ENCODE measurements at places on chromosomes 1 and 21.

DNA sequence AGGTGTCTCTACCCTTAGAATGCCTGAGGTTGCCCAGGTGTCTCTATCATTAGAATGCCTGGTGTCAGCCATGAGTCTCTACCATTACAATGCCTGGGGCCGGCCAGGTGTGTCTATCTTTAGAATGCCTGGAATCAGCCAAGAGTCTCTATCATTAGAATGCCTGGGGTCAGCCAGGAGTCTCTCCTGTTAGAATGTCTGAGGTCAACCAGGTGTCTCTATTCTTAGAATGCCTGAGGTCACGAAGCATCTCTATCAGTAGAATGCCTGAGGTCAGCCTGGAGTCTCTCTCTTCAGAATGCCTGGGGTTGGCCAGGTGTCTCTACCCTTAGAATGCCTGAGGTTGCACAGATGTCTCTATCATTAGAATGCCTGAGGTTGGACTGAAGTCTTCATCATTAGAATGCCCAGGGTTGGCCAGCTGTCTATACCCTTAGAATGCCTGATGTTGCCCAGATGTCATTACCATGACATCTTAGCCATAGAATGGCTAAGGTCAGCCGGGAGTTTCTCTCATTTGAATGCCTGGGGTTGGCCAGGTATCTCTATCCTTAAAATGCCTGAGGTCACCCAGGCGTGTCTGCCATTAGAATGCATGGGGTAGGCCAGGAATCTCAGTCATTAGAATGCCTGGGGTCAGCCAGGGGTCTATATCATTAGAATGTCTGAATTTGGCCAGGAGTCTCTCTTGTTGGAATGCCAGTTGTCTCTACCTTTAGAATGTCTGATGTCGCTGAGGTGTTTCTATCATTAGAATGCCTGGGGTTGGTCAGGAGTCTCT lies 44.0 kb downstream of the RNF187 start:
- DNase-seq: no peak

DNA sequence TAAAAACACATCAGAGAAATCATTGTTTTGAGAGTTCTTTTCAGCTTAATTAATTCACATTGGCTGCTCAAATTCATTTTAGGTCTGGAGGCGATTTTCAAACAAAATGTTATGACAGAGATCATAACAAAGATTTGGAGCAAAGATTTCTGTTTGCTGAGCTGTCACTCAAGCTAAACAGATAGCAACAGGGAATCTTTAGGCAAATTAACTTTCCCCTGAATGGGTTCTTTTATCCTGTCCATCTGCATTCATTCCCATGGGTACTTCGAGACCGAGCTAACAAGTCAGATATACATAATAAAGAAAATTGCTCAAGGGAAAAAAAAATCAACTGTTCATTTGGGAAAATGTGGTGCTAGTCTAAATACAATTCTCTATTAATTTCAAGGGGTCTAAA lies 30.2 kb upstream of the CA6 start:
- no peak for DNase-seq

GRCh38 chr1:230392920-230393521 lies 33.1 kb downstream of the PGBD5 start:
- DNase-seq: peak; percentile 50

DNA sequence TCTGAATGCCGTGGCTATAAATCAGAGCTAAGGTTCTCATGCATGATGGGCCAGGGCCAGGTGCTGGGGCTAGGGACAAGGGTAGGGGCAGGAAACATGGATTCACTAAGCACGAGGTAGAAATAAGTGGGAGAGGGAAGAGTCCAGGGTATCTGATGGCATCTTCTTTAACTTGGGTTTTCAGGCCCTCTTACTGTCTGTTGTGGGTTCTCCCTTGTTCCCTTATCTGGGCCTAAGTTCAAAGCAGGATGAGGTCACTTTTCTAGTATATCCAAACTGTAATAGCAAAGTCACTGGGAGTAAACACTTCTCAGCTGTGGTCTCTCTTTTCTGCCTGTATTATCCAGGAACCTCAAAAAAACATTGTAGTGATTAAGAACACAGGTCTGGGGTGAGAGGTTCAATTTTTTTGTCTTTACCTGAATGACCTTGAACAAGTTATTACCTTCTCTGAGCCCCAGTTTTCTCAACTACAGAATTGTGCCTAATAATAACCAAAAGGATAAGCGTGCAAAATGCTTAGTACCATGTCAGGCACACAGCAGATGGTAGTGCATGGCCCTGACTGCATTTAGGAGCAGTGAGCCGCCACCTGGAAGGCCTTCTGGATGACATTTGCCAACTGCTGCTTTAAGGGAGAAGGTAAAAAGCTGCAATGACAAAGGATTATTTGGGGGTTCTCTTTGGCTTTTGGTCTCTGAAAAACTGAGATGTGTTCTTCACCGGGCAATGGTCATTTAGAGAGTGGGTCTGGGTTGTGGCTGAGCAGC lies 53.6 kb upstream of the A3GALT2 start:
- DNase-seq: no peak

GRCh38 chr1:3372317-3372716 lies 82.1 kb upstream of the ARHGEF16 start:
- DNase-seq: no peak

DNA sequence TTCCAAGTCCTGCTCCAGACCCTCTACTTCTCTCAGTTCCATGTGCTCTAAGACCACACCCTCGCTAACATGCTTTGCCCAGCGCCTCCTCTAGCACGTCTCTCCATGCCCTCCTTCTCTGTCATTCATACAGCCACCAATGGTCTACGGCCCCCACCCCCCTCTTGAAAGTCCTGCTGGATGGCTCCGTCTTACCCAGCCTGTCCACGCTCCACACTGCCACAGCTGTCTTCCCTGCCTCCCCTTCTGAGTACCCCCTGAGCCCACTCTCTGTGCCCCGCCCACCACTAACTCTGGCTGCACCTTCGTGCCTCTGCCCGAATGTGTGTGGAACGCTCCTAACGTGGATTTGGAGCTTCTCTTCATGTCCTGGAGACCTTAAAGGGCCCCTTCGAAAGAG lies 244.6 kb downstream of the TRABD2B start:
- DNase-seq: peak; percentile 33
